NCI-H748 treated with DMSO at 0.1 percent for 48 hours (cell line): ENCODE measurements at places on chromosomes 5 and 9.
A peak's percentile ranks its signal among the peaks of the same experiment; 100 is the strongest.

GRCh38 chr9:136090056-136090735 is 4.9 kb downstream of the NACC2 start:
- no peak for DNase-seq

DNA sequence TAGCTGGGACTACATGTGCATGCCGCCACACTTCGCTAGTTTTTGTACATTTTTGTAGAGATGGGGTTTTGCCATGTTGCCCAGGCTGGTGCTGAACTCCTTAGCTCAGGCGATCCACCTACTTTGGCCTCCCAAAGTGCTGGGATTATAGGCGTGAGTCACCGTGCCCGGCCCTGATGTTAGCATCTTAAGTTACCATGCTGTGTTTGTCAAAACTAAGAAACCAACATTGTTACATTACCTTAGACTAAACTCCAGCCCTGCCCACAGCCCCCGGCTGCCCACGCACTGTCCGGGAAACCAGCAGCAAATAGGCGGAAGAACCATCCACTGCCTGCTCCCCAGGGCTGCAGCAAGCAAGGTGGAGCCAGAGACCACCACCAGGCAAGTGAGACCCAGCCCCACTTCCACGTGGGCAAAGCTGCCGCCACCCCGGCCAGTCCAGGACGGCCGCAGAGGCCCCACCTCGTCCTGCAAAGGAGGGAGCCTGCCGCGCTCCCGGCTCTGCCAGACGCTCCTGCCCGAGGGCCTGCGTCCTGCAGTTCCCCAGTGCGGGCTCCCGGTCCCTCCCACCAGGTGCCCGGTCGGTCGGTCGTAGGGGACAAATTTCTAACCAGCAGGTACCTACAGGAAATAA is 35.7 kb upstream of the TXN start:
- no peak for DNase-seq

GRCh38 chr5:33827018-33827707 is 64.6 kb downstream of the ADAMTS12 start:
- no peak for DNase-seq

- DNase-seq: no peak
Observed at GRCh38 chr5:68653471-68653870, 437.9 kb downstream of the PIK3R1 start.

DNA sequence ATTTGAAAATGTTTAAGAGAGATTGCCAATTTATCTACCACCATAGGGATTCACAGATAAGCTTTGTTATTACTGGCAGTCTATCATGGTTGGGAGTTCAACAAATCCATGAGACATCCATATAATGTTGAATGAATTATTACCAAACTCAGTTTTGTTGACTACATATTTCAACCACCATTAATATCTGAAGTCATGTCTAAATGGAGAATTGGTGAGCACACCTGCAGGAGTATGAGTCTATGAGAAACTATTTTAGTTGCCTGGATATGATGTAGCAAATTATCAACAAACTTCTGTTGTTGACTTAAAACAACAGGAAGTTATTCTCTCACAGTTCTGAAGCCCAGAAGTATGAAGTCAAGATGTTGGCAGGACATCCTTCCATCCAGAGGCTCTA is 126.8 kb upstream of the FBXL7 start:
- no peak for DNase-seq

DNA sequence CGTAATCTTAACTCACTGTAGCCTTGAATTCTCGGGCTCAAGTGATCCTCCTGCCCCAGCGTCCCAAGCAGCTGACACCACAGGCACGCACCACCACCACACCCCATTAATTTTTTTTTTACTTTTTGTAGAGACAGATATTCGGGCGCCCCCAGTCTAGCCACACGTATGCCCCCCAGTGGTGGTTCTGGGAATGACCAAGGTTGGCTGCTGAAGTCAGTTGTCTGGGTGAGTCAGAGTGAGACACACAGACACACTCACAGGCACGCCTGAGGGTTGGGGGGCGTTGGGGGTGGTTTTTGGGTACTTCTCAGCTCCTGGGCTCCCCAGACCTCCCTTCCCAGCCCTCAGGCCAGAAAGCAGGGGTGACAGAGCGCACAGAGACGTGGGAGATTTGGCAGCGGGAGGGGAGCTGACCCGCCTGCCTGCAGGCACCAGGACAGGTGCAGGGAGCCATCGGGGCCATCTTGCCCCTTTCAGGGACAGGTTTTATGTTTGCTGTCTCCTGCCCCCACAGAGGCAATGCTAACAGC is 4.2 kb upstream of the ENTPD8 start:
- DNase-seq: peak; percentile 71

GRCh38 chr5:80191991-80192398 is 63.9 kb downstream of the SERINC5 start:
- no peak for DNase-seq

DNA sequence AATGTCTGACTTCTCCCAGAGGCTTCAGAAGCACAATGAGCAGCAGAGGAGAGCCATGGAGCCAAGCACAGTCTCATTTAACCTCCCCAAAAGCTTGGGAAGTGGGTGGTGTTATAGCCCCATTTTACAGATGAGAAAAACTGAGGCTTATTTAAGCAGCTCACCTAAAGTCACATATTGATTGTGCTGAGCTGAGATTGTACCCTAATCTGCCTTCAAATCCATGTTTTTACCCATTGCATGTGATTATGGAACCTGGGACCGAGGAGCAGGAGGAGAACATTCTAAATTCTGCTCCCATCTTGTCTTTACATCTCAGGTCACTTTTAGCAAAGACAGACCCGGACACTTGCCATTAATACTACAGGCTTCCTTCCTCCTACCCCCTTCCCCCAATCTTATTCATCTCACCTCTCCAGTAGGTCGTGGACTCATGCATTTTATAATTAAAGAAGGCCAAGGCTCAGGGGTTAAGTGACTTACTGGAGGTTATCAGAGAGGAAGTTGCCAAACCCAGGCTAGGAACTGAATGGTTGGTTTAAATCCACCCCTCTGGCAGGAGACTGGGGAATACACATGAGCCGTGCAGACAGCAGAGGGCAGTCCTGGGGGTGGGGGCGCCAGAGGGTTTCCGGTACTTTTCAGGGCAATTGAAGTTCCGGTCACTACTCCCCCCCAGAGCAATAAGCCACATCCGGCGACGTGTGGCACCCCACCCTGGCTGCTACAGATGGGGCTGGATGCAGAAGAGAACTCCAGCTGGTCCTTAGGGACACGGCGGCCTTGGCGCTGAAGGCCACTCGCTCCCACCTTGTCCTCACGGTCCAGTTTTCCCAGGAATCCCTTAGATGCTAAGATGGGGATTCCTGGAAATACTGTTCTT is 51.0 kb upstream of the IL17B start:
- no peak for DNase-seq

GRCh38 chr9:76267284-76267652 is 127.0 kb downstream of the RFK start:
- DNase-seq: peak; percentile 90

DNA sequence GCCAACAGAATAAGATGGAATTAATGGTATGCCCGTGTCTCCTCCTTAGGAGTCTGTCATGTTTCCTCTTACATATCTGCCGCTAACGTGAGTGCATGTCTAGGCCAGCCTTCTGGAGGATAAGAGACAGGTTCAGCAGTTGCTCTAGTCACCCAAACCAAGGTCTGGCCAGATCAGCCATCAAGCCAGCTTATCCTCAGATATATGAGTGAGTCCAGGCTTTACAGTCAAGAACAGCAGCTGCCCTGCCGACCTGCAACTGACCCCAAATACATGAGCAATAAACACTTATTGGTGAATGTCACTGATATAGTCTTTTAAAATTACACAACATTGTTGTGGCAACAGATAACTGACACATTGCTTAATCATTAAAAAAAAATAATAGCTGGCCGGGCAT is 123.5 kb downstream of the TSSK1B start:
- no peak for DNase-seq

DNA sequence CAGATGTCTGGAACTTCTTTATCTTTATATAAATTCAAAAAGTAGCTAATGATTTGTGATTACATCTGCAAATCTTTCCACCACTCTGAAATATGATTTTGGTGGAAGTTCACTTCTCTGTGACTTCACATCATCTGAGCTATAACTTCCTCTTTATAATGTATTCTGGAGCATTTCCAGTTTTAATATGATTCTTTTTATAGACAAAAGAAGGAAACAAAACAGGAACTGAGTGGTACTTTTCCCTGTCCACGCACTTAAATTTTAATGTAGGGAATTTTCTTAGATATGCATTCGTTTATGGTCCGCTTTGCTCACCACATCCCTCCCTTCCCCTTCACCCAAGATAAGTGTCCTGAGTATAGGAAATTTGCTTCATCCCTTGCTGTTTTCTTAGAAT is 333.5 kb downstream of the CHSY3 start:
- DNase-seq: no peak

DNA sequence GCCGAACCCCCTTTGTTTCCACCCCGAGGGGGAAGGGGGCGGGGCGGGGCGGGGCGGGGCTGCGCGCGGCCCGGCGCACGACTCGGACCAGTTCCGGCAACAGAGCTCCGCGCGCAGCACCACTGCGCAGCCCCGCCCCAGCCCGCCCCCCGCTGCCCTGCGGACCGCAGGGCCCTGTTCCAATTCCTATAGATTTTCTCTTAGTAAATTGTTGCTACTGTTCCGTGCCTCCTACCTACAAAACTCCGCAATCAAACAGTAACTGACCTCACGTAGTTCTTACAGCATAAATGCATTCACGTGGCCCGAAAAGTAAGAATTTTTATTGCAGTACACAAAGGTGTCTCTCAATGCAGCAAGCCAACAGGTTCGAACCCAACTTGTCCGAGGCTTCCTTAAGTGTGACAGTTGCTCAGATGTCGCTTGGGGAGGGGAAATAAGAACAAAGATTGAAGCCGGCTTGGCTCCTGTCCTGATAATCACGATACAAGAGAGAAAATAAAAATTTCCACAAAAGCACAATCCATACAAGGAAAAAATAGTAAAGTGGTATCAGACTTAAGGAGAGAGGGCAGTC is 1.2 kb upstream of the RNF38 start:
- DNase-seq: no peak

DNA sequence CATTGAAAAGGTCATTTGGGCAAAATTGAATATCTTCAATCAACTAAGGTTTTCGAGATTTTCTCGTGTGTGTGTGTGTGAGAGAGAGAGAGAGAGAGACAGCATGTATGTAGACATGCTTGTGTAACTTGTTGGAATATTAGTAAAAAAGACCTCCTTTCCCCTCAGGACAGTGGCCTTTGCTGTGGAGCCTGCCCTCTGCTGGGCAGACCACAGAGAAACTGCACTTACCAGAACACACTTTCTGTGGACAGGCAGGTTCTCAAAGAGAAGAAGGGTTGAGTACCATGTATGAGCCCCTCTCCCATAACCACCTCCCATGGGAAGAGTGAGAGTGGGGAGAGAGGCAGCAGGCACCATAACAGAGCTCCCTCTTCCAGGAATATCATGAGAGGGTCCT is 45.6 kb downstream of the CFAP90 start:
- no peak for DNase-seq

- no peak for DNase-seq
Observed at GRCh38 chr5:17316970-17317459, 99.6 kb downstream of the BASP1 start.

DNA sequence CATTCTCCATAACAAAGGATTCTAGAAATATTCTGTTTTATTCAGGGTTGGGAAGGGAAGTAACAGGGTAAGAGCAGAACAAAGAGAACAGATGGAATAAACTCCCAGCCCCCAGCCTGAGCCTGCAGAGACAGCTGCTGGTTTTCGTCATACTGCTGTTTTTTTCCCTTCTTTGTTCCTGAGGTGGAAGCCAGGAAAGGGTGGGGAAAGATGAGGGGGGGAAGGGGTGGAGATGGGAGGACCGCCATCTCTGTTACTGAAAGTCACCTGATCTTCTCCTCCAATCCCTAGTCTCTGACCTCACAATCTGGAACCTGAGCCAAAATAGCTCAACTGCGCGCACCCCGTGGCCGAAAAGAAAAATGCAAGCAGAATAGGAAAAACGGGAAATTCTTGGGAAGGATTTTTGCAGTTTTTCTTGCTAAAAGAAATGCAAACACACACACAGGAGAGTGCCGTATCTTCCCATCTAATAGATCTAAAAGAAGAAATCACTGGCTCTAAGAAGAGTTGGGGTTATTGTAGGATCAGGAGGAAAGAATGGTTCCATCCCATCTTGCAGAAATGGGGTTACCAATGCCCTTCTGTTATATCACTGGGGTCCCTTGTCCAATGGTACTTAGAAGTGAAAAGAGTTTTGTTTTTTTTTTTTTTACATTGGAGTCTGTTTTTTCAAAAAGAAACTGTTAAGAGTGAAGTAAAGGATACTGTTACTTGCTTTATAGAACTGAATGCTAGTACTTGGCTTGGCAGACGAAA is 57.9 kb downstream of the DIAPH1 start:
- peak; percentile 98 for DNase-seq

DNA sequence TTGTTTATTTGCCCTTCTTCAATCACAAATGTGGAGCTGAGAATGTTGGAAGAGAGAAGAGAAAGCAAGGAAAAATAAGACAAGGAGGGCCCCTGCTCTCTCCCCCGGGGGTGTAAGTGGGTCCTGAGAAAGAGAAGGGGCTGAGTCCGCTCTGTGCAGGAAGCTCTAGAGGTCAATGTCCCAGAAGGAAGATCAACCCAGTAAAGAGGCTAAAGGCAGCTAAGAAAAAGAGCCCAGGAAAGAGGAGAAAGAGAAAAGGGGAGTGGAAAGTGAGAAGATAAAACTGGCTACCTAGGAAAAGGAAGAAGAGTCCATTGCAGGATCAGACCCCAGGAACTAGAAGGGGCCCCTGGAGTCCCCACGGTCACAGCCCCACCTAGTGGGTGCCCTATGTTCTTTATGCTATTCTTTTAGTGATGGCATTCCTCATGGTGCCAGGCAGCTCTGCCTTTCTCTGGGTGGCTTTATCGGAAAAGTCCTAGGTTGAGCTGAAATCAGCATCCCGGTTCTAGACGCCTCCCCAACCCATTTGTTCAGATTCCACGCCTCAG is 583.4 kb downstream of the ACTL7B start:
- peak; percentile 98 for DNase-seq

GRCh38 chr9:137955224-137955570 is 77.6 kb downstream of the CACNA1B start:
- no peak for DNase-seq

DNA sequence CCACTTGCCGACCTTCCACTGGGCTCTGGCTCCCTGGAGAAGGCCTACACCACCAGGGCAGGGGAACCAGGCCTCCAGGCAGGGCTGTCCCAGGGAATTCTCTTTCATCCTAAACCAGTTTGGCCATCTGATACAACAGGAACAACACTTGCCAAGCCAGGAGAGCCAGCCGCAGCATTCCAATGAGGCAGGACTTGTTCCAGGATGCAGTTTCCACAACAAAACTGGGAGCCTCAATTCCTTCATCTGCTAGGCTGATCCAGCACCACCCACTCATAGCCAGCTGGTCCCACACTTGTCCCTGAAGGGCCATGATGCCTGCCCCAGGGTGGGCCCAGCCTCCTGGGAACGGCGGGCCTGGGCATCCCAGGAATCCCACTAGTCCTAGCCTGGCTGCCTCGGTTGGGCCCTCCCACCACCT is 26.0 kb downstream of the BICD2 start:
- DNase-seq: no peak
